ENCODE measurements at places on chromosomes 16 and 17.

DNA sequence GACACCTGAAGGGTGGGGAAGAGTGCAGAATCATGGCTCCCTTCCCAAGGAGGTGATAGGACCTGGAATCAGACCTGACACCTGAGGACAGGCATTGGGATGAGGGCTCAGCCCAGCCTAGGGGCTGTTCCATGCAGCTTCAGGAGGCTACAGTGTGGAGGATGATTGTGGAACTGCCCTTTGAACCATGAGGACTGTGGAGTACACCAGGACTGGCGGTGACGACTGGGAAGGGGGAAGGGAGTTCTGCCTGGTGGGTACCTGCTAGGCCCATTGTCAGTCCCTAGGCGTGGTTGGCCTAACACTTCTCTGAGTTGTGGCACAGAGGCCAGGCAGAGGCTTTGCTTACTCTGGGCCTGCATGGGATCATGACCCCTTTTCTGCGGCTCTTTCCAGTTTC lies 76.1 kb downstream of the MPRIP start:
- DNase-seq = no peak

DNA sequence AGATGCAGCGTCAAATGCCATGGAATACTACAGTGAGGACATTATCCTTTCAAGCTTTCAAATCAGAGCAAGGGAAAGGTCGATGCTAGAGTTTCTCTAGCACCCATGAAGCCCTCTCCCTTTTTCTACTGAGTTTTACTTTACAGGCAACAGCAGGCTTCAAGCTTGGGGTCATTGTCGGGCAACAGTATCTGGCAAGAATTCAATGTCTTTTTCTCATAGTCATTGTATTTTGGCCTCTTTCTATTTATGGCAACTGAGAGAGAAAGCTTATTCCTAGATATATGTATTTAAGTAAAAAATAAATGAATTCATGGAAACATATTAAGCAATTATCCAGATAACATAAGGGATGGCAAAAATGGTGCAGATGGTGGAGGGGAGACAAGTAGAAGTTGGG lies 364 bp upstream of the CETP start:
- DNase-seq = no peak

DNA sequence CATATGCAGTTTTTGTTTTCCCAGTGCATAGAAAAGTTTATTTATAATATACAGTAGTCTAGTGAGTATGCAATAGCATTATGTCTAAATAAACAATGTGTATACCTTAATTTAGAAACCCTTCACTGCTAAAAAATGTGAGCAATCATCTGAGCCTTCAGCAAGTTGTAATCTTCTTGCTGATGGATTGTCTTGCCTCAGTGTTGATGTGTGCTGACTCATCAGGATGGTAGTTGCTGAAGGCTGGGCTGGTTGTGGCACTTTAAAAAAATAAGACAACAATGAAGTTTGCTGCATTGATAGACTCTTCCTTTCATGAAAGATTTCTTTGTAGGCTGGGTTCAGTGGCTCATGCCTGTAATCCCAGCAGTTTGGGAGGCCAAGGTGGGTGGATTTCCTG lies 13.9 kb upstream of the CAPNS2 start:
- DNase-seq = no peak

DNA sequence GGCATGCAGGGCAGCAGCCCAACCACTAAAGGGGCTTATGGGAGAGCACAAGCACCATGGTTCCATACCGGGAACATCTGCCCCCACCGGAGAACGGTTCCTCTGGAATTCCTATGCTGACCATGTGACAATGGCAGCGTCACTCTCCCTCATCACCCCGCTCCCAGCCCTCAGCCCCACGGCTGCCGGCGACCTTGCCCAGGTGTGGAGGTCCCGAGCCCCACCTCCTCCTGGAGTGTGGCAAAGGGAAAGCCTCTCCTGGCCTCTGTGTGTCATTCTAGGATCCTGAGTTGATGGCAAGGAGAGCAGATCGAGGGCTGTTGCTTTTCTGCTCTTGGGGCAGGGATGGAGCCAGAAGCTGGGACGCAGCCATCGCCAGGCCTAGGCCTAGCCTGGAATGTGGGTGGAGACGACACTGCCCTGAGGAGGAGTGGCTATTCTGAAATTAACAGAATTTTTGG lies 17.8 kb upstream of the RNPS1 start:
- no peak for DNase-seq

DNA sequence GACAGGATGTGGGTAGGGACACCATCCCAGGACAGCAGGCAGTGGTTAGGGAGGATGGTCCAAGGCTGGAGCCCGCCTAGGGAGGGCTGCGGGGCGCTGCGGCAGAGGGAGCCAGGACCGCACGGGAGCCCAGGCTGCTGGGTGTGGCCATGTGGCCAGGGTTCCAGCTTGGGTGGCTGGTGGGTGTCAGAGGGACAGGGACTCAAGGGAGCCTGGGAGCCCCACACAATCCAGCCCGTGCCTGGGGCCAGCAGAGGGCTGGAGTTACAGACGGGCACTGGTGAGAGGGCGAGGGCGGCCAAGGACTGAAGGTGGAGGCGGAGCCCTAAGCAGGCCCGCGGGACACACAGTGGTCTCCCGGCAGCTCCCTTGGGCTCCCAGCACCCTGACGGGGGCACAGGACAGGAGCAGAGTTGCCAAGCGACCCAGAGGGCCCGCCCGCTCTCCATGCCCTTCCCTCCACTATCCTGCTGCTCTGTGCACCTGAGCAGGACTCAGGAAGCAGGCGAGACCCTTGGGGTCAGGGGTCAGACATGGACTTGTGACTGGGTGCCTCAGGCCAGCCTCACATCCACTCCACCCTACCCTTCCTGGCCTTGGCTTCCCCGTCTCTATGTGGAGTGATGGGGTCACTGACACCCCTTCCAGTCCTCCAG lies 7.1 kb downstream of the MRPL28 start:
- DNase-seq = no peak

GRCh38 chr16:813204-813915 lies 12.8 kb upstream of the GNG13 start:
- DNase-seq = no peak

GRCh38 chr17:8018436-8018835 lies 16.0 kb downstream of the GUCY2D start:
- DNase-seq = no peak

DNA sequence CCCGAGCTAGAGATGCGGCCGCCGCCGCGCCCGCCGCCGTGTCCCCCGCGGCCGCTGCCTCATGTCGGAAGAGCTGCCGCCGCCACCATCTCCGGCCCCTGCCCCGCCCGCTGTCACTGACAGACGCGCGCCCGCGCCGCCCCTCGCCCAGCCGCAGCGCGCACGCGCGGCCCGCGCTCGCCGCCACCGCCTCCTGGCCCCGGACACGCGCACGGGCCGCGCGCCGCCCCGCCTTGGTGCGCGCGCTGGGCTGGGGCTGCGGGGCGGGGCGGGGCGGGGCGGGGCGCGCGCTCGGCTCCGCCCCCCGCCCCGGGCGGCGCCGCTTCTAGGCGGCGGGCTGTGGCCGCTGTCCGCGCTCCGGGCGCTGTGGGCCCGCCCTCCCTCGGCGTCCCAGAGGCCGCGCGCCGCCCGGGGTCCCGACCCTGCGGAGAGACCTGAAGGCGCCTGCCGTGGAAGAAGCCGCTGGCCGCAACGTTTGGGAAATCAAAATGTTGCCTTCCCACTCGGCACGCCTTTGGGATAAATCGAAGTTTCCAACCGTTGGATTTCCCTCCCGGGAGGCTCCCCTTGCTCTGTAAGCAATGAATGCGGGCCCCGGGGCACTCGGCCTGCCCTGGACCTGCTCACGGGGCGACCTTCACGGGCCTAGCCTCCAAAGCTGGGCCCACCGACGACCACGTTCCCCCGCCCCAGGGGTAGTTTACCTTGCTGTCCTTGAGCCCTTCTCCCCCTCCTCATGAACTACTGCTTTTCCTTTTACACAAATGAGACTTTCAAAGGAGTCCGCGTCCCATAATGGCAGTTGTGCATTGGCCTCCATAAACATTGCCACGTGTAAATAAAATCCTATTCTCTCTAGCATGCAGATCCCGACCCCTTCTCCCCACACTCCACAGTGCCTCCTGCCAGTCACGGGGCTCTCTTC lies at the start of gene ADCY9:
TSS of gene ADCY9 (minus strand) at position 118 of the 925 bp plus-strand sequence. CDS start 1,000 bp downstream, outside the sequence.
- DNase-seq = peak; percentile 35

DNA sequence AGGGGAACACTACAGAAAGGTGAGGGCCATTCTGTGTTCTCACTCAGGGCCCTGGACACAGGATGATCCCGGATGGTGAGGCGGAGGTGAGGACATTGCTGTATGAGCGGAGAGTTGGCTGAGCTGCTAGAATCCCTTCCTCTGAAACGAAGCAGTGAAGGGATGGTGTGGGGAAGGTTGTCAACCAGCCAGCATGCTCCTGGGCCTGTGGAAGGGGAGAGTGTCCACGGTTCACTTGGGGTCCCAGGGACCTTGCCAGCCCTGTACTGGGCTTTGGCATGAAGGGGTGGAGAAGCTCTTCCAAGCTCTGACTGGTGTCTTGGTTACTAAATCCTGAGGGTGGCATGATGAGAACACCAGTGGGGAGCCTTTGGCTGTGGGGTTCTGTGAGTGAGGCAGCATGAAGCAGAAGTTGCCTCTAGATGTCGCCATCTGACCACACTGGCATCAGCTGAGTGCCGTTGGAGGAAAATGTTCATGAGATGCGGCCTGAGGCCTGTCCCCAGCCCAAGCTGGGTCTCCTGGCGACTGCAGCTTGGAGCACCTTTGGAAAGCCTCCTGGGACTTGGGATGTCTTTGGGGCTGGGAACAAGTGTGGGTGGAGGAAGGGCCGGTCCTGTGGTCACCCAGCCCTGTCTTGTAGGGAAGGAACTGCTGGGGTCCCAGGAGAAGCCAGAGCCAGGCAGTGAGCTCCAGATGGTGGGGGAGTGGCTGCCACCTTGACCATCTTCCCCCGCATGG lies 14.8 kb downstream of the PDP2 start:
- DNase-seq = no peak

DNA sequence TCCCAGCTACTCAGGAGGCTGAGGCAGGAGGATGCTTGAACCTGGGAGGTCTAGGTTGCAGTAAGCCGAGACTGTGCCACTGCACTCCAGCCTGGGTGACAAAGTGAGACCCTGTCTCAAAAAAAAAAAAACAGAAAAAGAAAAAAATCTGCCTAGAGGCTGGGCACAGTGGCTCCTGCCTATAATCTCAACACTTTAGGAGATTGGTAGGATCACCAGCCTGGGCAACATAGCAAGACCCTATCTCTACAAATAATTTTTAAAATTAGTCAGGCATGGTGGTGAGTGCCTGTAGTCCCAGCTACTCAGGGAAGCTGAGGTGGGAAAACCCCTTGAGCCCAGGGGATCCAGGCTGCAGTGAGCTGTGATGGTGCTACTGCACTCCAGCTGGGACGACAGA lies 17.7 kb downstream of the CUEDC1 start:
- DNase-seq = no peak

DNA sequence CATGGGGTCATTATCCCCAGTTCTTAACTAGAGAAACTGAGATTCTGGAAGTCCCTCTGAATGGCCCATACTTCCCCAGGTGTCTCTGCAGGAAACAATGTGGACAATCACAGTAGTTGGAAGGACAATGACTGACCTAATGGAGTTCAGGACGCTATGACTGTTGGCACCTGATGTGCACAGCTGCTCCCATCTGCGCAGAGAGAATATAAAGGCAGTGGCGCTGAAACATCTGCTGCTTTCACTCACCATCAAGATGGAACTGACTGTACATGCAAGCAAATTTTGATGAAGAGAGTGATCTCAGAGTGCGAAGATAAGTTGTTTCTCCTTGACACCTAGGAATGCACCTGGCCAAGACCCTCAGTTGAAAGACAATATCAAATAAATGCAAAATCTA lies 395.7 kb upstream of the ASIC2 start:
- DNase-seq = no peak

- no peak for DNase-seq
Observed at GRCh38 chr16:4529085-4530060, 9.2 kb downstream of the CDIP1 start.

GRCh38 chr17:2292100-2292499 lies 11.5 kb downstream of the SMG6 start:
- no peak for DNase-seq

DNA sequence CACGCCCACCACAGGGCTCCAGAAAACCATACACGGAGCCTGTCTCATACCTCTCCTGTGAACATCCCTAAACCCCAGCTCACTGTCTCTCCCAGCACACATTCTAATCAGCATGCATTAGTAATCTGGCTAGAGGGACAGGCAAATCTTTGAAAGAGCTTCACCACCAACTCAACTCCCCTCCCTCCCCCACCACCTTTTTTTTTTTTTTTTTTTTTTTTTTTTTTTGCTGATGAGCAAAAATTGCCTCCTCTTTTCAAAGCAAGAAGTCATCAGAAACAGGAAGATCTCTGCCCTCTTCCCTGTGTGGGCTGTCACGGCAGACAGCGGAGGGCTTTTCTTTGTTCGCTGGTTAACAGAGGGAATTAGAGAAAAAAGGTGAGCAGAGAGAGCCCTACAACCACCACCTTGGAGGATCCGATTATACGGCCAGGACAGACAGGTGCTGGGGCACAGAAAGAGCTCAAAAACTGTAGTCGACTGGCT lies 19.9 kb downstream of the GAS7 start:
- no peak for DNase-seq

GRCh38 chr17:77688369-77688768 lies 270.1 kb upstream of the TNRC6C start:
- DNase-seq = no peak

- no peak for DNase-seq
Observed at GRCh38 chr17:51618476-51618875, 358.1 kb downstream of the UTP18 start.

- no peak for DNase-seq
Observed at GRCh38 chr17:48259694-48260291, 152.2 kb downstream of the SNX11 start.

DNA sequence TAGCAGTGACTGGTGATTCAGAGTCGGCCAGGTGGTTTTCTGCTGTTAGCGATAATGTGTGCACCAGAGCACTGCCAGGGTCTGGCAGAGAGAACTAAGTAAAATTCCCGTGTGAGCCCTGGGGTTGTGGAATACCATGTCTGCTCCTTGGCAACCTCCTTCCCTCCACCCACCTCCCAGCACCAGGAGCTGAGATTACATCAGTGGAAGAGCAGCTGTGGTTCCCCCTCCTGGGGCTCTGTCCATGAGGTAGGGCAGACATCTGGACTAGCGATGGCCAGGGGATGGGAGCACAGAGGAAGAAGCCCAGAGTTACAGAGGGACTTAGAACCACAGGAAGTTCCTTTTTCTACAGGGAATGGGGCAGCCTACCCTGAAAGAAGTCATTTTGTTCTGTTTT lies 15.8 kb downstream of the CLEC10A start:
- DNase-seq = no peak

GRCh38 chr16:23996258-23996955 lies 160.6 kb downstream of the PRKCB start:
- DNase-seq = no peak

DNA sequence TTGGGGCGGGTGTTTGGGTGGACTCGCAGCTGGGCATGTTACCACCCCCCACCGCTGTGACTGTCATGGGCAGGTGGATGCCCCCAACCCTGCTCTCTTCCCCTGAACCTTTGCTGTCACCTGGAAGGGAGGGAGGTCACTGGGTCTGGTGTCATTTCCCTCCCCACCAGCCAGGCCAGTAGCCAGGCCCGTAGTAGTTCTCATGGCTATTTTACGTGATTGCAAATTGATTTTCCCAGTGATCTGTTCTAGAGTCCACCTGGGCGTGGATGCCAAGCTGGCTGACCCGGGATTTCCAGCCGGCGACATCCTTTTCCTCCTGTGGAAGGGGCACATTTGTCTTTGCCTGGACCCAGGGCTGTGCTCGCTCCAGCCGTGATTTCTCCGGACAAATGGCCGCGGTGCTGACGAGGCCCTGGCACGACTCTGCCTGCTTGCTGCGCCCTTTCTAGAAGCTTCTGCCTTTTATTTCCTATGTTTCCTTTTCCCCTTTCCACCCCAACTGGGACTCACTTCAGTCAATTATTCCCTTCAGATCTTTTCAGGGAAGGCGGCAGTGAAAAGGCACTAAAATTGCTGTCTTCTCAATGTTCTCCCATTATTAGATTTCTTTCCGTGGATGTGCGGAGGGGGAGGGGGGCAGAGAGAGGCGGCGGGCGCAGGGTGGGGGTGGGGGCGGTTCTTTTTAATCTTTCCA lies 226.9 kb upstream of the CIBAR2 start:
- no peak for DNase-seq

Measured in activated CD4-positive, CD25-positive, alpha-beta regulatory T cell treated with anti-CD3 and anti-CD28 coated beads, Interleukin-2, amount 50 U/mL, for 16 hours (primary cell).